ENCODE measurements at places on chromosomes 16 and 17.

DNA sequence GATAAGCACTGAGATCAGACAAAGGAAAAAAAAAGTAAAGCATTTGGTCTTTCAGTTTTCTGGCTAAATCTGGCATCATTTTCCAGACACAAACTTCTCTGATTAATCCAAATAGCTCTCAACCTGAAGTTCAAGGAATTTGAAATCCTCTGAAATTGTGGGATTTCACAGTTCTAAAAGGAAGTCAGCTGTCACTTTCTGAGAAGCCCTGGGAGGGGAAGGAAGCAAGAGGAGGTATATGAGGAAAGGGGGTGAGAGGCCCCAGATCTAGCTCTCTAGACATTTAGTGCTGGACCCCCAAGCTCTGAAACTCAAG, 17.5 kb upstream of the HOXB9 start:
- no peak for DNase-seq

GRCh38 chr17:75634754-75635609, 1.7 kb downstream of the SMIM5 start:
- DNase-seq = no peak

DNA sequence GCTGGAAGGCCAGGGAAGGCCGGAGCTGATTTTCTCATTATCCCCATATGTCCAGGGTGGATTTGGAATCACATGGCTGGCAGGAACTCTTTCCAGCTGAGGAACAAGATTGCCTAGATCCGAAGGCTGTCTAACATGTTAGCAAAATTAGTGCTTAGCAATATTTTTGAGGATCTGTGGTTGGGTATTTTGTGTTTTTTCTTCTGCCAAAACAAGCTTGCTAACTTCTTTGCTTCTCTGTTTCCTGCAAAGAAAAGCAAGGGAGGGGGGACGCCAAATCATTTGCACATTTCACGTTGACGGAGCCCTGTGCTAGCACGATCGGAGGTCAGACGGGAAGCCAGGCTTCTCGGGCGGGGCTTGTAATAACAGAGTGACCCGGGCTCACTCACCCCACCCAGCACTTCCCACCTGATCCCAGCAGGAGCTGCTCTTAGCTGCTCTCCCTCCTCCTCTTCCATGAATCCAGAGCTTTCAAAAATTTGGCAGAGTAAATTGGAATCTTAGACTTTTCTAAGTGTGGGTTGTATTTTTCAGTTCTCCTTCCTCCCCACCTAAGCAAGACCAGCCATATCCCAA, 33.3 kb upstream of the FOXF1 start:
- no peak for DNase-seq

GRCh38 chr17:72710834-72711233, 381.7 kb downstream of the SLC39A11 start:
- DNase-seq = no peak

DNA sequence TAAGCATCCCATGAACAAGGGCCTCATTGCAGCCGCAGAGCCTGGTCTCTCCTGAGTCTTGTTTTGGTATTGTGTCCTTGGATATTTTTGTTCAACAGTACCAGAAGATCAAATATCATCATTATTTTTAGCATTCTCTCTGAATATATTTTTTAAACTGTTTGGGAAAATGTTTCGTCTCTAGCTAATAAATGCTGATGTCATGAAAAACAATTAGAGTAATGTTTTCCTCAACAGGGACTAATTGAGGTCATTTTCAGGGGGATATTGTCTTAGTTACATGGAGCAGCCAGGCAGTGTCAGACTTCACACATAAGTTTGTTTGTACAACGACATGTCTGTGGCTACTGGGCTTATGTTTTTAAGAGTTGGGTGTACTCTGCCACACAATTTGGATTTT, 805.3 kb upstream of the SOX9 start:
- no peak for DNase-seq

GRCh38 chr16:76059186-76059585, 218.0 kb upstream of the CNTNAP4 start:
- DNase-seq = no peak

- DNase-seq = no peak
Observed at GRCh38 chr16:3824121-3824795, 56.3 kb downstream of the CREBBP start.

- no peak for DNase-seq
Observed at GRCh38 chr16:69105501-69106361, at the start of gene HAS3. TSS of gene HAS3 (plus strand) at chr16:69105653. CDS start at chr16:69109396, 3,743 bp downstream.

DNA sequence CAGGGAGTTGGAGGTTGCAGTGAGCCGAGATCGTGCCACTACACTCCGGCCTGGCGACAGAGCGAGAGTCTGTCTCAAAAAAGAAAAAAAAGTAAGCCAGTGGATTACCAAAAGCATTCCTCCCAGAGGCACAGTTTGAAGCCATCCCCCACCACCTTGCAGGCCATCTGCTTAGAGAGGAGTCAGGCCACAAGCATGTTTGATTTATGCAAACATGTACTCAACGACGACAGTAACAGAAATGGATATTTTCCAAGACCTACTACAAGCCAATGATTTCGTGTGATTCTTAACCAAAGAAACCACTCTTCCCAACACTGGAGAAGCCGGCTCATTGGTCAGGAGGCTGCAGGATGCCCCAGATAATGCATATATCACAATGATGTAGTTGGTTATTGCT, 34.8 kb downstream of the MYH13 start:
- DNase-seq = no peak

DNA sequence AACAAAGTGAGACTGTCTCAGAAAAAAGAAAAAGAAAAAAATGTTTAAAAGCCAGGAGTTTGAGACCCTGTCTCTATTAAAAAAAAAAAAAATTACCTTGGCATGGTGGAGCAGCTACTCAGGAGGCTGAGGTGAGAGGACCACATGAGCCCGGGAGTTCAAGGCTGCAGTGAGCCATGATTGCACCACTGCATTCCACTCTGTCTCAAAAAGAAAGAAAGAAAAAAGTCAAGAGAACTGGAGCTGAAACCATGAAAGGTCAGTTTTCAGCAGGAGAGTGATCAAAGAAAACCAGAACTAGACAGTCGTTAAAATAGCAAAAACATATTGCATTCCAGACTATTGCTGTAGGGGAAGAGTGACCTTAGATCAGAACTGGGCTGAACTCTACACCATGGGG, 8.8 kb downstream of the QPRT start:
- DNase-seq = no peak

DNA sequence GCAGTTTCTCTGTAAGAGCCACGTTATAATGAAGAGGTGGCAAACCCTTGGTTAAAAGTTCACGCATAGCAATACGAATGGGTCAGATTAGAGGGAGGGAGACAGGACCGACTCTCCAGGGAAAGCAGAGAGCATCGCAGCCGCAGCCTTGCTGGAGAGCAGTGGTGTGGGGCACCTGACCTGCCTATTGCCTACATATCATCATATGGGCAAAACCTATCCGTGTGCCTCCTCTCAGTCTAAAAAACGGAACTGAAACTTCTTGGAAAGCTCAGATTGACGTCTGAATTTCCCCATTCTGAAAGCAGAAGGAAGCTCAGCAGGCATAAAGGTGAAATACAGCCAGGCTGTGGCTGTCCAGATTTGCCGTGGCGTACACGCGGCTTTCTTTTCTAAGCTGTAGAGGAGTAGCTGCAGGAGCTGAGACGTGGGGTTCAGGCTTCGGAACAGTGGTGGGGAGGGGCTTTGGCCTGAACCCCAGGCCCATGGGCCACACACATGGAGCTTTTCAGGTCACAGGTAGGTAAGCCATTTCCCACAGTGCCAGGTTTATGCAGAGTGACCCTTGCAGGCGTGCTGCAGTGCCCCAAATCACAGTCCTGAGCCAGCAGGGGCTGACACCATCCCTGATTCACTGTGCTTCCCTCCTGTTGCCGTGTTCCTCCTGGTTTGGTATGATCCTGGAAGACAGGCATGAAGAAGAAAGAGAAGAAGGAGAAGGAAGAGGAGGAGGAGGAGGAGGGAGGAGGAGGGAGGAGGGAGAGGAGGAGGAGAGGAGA, 41.6 kb upstream of the TNRC6C start:
- no peak for DNase-seq

GRCh38 chr17:34226011-34226743, 28.9 kb upstream of the CCL2 start:
- no peak for DNase-seq

- DNase-seq = no peak
Observed at GRCh38 chr16:70430667-70431536, 8.0 kb downstream of the ST3GAL2 start.

- DNase-seq = no peak
Observed at GRCh38 chr17:55086635-55087058, 118.1 kb downstream of the STXBP4 start.

GRCh38 chr16:23407436-23408127, 45.4 kb downstream of the COG7 start:
- no peak for DNase-seq

DNA sequence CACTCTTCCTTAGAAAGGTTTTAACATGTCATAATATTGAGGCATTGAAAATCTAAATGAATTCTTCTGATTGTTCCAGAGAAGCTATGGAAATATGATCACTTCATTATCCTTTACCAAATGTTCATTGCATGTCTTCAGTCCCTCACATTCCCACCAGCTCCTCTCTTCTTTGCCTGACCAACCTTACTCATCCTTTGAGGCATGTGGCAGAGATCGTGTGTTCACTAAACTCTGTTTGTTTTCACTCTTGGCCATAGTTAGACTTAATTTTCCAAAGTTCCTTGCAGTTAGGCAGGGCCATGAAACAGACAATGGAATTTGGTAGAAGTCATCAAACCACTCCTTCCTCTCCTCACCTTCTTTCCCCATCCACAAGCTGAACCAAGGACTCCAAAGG, 266.5 kb upstream of the HSBP1 start:
- no peak for DNase-seq

DNA sequence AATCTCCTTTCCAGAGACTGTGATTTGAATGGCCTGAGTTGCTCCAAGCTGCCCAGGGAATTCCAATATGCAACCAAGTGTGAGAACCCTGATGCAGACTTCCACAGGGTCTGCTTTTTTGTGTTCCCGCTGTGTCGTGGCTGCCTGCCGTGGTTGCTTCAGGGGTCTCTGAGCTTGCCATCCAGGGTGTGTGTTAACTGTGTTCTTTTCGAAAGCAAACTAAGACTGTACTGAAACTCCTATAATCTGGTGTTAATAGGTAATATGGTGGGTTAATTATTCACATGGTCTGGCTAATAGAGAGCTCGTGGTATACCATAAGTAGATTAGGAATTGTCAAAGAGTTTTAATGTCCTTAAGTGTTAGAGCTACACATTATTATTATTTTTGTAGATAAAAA, 20.7 kb downstream of the UBN1 start:
- no peak for DNase-seq

DNA sequence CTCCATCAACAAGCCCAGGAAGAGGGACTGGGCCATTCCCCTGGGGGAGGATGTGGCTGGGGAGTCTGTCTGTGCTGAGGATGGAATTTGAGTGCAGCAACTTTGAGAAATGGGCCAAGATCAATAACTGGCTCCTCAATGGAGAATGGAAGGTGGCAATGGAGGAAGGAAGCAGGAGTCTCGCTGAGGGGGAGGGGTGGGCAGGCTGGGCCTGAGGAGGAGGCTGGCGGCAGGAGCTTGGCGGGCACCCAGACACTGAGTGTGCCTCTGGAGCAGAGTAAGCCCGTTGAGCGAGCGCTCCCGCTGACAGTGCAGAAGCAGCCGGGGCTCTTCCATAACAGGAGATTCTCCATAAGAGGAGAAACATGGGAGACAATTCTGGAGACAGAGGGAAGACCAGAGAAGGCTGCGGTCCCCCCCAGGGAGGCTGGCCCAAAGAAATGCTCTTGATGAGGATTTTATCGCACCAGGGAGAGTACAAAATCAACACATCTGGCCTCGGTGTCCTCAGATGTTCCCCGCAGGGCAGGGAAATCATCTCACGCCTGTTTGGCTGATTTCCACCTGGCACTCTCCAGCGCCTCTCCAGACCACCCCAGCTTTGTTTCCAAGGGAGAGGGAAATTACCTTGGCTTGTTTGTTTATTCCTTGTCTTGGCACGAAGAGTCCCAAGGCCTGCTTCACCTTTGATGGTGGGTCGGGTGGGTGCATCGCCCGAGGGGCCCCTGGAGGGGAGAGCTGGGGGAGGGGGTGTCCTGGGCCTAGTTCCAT, 2.8 kb upstream of the MMP15 start:
- peak; percentile 66 for DNase-seq

DNA sequence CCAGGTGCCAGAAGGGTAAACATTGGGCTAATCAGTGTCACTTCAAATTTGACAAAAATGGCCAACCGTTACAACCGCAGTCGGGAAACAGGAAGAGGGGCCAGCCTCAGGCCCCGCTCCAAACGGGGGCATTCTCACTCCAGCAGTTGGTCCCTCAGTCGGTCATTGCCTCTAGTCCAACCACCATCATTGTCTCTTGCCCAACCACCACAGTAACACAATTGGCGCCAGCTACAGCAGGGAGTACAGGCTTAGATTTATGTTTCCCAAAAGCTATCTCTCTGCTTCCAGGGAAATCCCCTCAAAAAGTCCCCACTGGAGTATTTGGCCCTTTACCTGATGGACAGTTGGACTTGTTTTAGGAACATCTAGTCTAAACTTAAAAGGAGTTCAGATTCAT, 20.3 kb downstream of the ALOX15B start:
- no peak for DNase-seq

DNA sequence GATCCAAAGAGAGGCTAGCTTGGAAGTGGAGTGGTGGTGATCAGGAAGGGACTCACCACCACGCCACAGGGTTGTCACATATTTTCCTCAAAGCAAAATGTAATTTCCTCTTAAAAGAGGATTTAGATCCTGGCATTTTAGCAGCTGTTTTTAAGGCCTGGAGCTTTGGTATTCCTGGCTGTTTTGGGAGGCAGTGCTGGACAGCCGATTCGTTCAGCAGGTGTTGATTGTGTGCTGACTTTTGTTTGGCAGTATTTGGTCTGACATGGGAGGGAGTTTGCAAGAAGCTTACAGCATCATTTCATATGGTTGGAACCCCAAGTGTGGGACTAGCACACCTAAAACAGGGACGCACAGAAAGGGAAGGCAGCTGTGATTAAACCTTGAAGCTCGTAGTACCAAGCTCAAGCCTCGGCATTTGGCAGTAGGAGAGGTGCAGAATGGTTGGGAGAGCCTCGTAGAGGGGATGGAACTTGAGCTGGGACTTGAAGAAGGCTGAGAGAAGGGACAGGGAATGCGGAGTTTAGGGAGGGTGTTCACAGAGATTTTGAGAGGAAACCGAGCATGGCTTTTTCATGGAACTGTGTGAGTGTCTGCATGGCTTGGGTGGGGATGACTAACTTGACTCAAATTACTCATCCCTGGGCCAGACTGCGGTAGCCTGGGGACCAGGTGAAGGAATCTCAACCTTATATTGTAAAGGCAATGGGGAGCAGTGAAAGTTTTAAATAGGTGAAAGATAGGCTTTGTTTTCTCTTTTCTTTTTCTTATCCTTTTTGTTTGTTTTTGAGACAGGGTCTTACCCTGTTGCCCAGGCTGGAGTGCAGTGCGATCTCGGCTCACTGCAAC, 52.3 kb downstream of the RPTOR start:
- no peak for DNase-seq
